Left cardiac atrium (tissue), 4 donors: ENCODE measurements at places on chromosomes 4 and X.

GRCh38 chr4:1183985-1184773 lies 11.8 kb upstream of the SPON2 start:
- DNase-seq: no peak

DNA sequence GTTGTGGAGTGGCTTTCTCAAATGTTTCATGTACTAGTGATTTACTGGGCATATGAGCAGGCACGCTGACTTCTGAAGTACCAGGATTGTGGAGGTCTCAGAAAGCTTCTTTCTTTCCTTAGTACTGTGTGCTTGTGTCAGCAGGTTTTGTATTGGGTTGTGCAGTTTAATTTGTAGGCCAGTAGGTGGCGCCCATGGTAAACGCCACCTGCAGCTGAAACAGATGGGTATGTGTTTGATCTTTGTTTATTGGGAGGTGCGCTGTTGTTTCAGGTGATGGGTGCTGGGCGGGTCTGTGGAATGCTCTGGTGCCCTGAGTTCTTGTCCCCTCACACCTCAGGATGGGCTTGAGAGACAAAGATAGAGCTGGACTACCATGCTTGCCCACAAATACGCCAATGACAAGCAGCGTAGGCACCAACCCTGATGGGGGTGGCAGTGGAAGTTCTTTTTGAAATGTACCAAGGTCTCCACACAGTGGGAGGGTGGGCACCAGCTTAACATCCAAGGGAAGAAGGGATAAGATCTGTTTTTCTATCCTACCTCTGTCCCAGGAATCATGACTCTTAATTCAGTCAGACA lies 141.5 kb downstream of the RPS6KA6 start:
- no peak for DNase-seq

DNA sequence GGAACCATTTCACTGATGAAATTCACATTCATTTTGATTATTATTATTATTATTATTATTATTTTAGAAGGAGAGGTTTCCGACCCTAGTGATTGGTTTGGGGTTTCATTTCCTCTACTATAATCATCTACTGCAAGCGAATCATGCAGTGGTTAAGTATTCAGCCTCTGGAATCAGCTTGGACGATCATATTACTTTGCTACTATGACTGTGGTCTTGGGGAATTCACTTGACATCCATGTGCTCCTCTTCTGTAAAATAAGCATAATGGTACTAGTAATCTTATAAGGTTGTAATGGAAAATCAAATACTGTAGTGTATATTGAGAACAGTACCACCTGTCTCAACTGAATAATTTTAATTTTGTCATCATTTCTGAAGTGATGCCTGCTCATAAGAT lies 132.1 kb upstream of the SLC4A4 start:
- no peak for DNase-seq

DNA sequence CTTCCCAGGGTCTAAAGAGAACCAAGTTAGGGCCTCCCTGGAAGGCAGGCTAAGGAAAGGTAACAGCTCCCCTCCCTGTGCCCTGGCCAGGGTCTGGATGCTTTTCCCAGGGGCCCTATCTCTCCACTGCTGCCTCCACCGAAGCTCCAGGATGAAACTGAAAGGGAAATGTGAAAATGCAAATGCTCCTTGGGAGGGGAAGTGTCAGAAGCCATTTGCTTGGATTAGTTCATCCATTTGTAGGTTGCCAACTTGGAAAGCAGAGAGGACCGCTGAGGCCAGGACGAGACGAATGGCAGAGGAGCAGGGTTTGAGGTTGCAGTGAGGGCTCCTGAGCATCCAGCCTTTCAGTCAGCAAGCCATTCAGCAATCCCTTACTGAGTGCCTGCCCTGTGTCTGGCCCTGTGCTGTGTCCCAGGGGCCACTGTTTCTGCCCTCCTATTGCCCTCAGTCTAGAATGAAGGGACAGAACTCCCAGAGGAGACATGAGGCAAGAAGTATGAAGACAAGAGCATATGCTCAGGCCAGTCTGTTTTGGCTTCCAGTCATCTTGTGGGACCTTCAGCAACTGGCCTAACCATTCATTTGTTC lies 45.9 kb upstream of the PGRMC1 start:
- no peak for DNase-seq

- no peak for DNase-seq
These were observed 51.6 kb downstream of the PPP3CA start for GRCh38 chr4:101295691-101296090.

GRCh38 chrX:86047936-86048280 lies 550 bp upstream of the CHM start:
- DNase-seq: no peak

DNA sequence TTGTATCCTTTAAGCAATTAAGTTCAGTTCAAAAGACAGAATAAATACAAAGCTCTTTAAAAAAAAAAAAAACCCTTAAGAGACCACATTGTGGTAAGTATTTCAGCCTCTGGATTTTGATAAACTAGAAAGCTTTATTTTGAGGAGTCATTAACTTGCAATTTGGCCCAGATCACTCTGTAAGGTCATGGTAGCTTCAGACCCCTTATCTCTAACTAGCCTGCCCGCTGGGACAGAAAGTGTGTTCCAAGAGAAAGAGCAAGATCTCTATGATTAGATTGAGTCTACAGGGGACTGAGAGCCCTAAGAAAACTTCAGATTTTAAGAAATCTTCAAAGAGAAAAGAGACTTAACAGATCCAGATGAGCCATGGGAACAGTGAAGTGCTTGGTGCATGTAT lies 45.6 kb downstream of the GALNT7 start:
- DNase-seq: no peak

DNA sequence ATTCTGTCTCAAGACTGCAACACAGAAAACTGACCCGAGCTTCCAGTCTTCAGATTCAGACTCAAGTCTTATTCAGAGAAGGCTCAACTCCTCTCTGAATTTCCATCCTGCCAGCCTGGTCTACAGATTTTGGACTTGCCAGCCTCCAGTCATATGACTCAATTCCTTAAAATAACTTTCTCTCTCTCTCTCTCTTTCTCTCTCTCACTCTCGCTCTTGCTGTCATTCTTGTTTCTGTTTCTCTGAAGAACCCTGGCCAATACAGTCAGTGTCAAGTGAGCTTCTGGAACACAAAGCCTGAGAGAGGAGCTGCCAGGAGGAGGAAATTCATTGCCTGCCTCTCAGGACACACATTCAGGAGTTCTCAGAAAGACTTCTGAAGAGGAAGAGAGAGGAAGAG lies 154.9 kb downstream of the PARM1 start:
- no peak for DNase-seq

DNA sequence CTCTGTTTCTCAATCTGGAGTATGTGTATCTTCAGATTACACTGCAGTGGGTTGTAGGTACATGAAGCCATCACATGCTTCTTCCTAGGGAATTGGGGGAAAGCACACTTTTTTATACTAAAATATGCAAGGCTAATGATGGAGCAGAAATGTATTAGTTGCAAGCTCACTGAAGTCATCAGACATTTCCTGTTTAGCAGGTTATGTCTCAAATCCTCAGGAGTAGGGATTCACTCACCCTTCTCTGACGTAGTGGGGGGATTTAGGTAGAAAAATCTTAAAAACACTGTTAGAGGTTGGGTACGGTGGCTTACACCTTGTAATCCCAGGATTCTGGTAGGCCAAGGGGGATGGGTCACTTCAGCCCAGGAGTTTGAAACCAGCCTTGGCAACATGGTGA lies 128.4 kb upstream of the GPC4 start:
- DNase-seq: no peak

- DNase-seq: no peak
These were observed 8.1 kb upstream of the SRD5A3 start for GRCh38 chr4:55337944-55338343.

- no peak for DNase-seq
These were observed 12.7 kb downstream of the WFS1 start for GRCh38 chr4:6282314-6282771.

DNA sequence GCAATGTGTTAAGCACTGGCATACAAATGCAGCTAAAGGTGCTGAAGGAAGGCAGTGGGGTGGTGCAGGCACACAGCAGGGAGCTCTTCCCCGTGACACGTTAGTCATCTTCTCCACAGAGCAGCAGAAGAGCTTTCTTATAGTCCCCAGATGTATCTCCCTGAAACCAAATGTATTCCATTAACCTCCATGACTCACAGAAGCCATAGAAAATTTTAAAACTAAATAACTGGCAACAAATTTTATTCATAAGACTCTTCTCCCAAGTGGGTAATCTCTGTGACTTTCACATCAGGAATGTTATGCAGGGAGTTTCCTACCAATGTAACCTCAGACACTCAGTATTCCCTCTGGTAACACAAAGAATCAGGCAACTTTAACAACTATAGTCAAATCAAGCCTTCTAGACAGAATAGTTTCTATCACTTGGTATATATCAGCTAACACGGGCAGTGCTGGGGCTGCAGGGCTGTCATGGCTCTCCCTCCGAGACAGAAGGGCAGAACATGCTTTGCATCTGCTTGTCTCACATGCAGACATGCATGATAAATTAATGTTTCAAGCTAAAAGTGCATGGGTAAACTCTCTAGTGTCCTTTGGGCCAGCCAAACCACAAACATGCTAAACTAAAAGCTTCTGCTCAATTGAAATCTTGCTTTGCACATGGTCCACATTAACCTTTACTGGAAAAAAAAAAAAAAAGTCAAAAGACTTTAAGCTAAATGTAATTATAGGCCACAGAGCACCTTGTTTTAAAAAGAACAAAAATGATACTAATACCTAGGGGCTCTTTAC lies 28.2 kb downstream of the ANXA5 start:
- no peak for DNase-seq

DNA sequence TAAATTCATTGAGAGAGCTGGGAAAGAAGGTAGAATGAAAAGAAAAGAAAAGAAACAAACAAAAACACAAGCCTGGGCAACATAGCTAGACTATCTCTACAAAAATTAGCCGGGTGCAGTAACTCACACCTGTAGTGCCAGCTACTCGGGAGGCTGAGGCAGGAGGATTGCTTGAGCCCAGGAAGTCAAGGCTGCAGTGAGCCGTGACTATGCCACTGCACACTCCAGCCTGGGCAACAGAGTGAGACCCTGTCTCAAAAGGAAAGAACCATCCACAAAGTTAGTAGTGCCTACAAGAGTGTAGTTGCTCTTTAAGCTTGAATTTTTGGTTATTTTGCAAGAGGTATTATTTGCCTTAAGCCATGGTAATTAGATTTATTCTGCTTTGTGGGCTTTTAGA lies 157.7 kb downstream of the CBR4 start:
- no peak for DNase-seq

- DNase-seq: no peak
These were observed 851.2 kb downstream of the ADGRL3 start for GRCh38 chr4:62051332-62051731.

GRCh38 chr4:8030121-8030781 lies 90.6 kb upstream of the AFAP1 start:
- DNase-seq: no peak
